ENCODE measurements at places on chromosomes 1 and 21. TPM values are rescaled to one million over a fixed set of nuclear protein-coding genes. Genes with fewer than 3 reads are reported as not detected.
A peak's percentile ranks its signal among the peaks of the same experiment; 100 is the strongest.

The S100A14 gene
- not detected for total RNA-seq

The IRF2BP2 gene
- total RNA-seq = 121 TPM

The RBM8A gene
- 201 TPM for total RNA-seq

The NCAM2 gene
- not detected for total RNA-seq

The PDE4B gene
- total RNA-seq = 71.5 TPM

DNA sequence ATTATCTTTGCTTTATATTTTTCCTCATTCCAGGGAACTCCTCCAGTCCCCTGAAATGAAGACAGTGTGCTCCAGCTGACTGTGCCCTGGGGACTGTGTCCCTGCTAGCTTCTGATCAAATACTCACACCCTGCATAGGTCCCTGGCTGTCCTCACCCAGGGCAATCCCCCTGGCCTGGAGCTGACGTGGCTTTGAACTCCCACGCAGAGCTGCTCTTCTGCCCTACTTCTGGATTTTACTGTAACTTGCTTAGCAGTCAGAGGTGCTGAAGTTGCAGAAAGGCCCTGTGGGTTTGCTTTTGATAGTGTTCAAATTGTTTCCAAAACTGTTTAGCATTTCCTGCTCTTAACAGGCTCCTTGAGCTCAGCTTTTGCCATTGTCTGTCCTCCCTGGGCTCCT, 186.5 kb downstream of the FASLG start:
- peaks cover 3% of the 10 kb centered on the region for H3K4me1 ChIP-seq
- H3K36me3 ChIP-seq = no peaks in the 10 kb centered on the region
- H3K27me3 ChIP-seq = peaks cover 2% of the 10 kb centered on the region
- DNase-seq = no peak

GRCh38 chr1:56133522-56134472, 445.6 kb downstream of the PLPP3 start:
- no peak overlapping the region for H3K27ac ChIP-seq
- peak overlapping the region; percentile 5 for H3K4me3 ChIP-seq
- peaks cover 42% of the 10 kb centered on the region for H3K4me1 ChIP-seq
- no peaks in the 10 kb centered on the region for H3K36me3 ChIP-seq
